ENCODE measurements at places on chromosomes 12 and 14.

GRCh38 chr14:61746881-61747280 lies 15.3 kb upstream of the SNAPC1 start:
- DNase-seq: no peak

DNA sequence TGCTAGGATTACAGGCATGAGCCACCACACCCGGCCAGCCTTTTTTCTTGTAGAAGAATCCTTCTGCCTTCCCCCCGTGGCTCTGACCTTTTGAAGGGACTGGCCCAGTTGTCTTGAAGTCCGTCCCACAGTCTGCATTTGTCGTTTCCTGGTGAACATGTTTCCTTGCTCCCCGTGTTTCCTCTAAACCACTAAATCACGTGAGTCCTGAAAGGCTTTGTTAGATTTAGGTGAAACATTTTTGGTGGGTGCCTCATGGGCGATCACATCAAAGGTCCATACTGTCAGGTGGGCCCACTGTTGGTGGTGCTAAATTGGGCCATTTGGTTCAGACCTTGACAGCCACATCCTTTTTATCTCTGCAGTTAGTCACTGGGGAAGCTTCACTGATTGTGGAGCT lies 26.3 kb downstream of the MLXIP start:
- no peak for DNase-seq

DNA sequence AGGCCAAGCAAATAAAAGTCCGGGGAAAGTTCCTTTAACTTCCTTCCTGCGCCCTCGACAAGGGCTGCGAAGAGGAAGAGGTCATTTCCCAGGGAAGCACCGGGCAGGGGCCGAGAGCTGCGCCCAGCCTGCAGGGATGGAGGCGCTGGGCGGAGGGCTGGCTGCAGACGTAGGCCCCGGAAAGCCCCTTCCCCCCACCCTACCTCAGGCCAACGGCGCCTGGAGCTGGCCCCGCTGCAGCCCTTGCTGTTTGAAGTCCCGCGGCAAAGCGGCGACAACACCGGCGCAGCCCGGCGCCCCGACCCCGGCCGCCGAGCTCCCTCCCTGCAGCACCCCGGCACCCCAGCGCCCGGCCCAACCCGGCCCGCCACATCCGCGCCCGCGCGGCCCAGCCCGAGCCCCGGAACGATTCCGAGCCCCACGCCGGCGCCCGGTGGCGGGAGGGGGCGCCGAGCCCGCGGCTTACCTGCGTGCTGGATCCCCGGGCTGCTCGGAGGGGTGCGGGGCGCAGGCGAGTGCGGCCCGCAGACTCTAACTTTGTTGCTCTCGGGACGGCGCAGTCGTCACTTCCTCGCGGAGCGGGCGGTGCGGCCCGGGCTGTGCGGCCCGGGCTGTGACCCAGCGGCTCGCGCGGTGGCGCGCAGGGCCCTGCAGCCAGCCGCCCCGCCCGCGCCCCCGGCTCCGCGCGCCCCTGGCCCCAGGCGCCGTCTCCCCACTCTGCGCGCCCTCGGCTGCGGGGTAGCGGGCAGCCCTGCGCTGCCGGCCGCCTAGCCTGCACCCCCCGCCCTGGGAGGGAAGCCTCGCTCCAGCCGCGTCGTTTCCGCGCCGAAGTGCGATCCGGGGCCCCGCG lies 64.8 kb upstream of the PTGR2 start:
- DNase-seq: peak; percentile 75

- DNase-seq: no peak
These were observed 13.0 kb downstream of the CLEC2B start for GRCh38 chr12:9856151-9856550.

- DNase-seq: no peak
These were observed 2.5 kb upstream of the CELA1 start for GRCh38 chr12:51349026-51349425.

GRCh38 chr14:92352158-92352985 lies 29.4 kb downstream of the SLC24A4 start:
- DNase-seq: peak; percentile 23

DNA sequence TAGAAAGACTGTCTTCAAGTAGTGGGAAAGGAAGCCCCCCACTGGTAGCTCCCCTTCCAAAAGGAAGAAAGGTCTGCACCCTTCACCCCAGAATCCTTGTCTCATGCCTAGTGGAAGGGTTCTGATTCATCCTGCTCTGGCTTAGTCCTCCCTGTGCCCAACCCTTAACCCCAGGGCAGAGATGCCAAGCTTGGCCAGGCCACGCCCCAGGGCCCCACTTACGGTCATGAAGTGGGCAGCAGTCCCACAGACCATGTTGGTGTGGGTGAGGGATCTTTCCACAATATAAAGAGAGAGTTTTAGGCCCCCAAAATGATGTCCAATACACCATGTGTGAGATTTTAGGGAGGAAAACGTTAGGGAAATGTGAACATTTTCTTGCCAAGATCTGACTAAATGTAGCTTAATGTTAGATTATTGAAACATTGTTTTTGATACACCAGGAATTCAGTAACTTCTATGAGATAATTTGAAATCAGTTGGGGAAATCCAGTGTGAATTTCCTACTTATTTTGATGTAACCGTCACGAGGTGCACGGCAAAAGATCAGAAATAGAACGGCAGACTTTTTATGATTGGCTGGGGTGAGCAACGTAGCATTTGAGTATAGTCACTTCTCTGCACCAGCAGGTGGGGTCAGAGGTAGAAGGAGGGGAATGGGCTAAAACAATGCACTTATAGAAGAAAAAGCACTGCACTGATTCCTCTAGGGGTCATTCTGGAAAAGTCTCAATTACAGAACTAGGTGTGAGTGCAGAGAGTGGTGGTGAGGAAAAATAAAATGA lies 8.2 kb upstream of the SSPN start:
- DNase-seq: no peak

DNA sequence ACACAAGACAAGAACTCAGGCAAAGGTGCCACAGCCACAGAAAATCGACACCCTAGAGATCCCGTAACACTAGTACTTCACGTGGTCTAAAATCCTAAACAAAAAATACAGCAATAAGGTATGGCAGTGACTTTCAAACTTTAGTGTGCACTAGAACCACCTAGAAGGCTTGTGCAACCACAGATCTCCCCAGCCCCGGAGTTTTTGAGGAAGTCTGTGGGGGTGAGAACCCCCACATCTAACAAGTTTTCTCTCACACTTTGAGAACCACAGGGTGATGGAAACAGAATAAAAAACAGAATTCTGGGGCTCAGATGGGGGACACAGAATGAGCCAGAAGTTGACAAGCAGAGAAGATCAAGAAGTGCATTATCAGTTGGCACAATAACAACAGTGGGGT lies 254.0 kb downstream of the ANO6 start:
- no peak for DNase-seq

DNA sequence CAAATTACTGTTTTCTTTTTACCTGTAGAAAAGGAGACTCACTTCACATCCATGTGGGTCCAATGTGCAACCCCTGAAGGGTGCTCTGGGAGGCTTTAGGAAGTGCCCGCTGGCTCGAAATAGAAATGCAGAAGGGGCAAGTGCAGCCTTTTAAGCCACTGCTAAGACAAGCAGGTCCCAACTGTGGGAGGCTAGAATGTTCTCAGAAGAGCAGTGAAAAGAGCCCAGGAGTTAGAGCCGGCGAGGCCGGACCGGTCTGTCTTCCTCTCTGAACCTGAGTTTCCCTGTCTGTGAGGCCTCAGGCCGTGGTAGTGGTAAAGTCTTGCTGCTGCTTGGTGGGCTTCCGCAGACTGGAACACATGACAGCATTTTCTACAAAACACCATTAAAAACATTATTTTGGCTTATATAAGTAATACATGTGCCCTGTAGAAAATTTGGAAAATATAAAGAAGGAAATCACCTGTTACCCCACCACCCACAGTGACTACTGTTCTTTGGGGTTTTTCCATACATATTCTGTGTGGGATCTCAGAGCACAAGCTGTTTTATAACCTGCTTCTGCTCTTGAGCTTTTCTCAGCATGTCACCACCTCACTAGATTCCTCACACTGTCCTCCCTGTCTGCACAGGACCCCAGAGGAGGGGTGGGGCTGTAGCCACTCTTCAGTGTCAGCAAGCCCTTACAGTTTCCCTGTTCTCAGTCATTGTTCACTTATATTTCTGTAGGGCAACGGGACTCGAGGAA lies 6.0 kb downstream of the CKB start:
- DNase-seq: no peak

DNA sequence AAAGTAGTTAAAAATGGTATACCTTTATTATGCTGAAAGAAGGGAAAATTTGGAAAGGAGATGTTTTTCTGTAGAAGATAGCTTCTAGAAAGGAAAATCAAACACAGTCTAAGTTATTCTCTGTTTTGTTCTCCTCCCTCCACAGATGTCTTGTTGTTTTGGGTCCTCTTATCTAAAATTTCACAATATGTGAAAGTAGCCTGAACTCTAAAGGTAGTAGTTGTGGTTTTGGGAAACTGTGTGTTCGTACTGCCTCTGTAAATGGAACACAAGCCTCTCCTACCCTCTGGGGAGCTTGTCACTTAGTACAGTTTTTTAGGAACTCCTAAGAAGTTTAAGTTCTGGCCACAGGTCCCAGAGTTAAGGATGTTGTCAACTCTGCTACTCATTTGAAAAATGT lies 112.6 kb downstream of the CRADD start:
- DNase-seq: no peak

- no peak for DNase-seq
These were observed 13.9 kb upstream of the PDE1B start for GRCh38 chr12:54535474-54535873.

DNA sequence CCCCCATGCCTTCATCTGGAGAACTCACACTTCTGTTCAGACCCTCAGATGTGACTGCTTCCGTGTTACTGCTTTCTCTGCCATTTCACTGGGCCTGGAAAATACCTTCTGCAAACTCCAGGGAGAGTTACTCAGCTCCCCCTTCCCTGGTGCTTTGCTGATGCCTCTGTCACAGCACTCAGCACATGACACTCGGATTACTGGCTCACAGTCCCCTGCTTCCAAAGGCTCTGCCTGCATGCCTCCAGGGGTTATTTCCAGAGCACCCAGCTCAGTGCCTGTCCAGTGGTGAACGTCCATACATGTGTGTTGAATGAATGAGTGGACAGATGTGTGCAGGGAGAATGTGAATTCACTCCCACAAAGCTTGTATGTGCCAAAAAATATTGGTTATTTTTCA lies 237.2 kb upstream of the FKBP4 start:
- DNase-seq: no peak

- DNase-seq: no peak
These were observed 246.2 kb upstream of the NPAS3 start for GRCh38 chr14:32692441-32692840.

DNA sequence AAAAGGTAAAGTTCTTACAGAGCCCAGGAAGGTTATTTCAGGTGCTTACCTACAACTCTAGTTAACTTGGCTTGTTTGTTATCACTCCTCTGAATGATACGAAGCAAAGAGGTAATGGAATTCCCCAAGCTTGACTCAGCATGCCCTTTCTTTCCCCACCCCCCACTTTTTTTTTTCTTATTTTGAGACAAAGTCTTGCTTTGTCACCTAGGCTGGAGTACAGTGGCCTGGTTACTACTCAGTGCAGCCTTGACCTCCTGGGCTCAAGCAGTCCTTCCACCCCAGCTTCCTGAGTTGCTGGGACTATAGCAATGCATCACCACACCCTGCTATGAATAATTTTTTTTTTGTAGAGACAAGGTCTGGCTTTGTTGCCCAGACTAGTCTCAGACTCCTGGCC lies 17.1 kb upstream of the YBX3 start:
- DNase-seq: no peak

GRCh38 chr12:538731-539539 lies 79.2 kb downstream of the B4GALNT3 start:
- DNase-seq: peak; percentile 65

- no peak for DNase-seq
These were observed 6.8 kb downstream of the TMCC3 start for GRCh38 chr12:94643606-94644005.

GRCh38 chr14:69298131-69299071 lies 38.4 kb downstream of the GALNT16 start:
- DNase-seq: no peak

DNA sequence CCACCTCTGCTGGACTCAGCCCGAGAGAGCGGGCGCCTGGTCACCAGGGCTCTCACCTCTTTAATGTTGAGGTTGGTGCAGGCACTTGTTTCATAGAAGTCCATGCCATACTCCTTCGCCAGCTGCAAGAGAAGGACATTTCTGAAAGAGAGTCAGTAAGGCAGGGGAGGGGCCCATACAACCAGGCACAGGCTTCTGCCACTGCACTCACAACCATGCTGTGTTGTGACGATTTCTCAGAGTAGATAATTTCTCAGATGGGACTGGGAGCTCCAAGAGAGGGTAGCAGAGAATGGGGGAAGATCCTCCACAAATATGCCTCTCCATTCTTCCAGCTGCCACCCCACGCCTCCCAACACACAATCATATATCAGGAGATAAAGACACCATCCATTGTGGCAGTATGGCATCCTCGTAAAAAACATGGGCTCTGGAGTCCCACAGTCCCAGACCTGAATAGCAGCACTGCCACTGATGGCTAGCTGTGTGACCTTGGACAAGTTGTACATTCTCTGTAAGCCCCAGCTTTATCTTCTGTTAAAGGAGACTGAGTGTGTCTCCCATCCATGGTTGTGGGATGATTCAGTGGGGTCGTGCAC lies 6.2 kb upstream of the GPX2 start:
- DNase-seq: no peak

DNA sequence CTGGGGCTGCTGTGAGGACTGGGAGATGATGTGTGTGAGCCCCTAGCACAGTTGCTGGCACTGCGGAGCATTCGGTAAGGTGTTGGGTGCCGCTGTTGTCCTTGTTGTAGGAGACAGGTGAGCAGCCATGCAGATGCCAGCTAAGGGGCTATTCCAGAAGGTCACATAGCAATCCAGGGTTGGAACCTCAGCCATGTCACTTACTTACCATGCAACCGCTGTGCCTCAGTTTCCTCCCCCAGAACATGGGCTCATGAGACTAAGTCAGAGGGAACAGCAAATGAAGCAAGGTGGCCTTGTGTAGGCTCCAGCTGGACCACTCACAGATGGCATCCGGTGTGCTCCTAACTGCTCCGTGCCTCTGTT lies 13.2 kb downstream of the DTX1 start:
- no peak for DNase-seq

- DNase-seq: no peak
These were observed 23.5 kb downstream of the APPL2 start for GRCh38 chr12:105212438-105212837.

DNA sequence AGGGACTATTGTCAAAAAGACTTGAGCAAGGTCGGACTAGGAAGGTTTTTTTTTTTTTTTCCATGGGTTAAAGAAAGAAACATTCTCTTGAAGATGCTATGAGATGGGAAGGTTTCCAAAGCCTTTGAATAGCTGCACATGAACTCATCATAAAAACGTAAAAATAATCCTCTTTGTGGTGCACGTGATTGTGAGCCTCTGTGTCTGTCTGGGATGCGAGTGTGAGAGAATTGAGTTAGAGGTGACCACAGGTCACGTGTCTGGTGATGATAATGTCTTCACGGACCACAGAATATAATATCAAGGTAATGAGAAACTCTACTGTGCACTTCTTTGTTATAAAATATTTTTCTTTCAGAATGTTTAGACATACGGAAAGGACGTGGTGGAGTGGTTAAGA lies 24.3 kb upstream of the ADGRD1 start:
- DNase-seq: no peak

- no peak for DNase-seq
These were observed 273.6 kb downstream of the SUDS3 start for GRCh38 chr12:118649765-118650585.

Measured in CD4-positive, alpha-beta T cell treated with Interleukin-17A for 4 hours (primary cell).